Activated CD4-positive, alpha-beta T cell treated with anti-CD3 and anti-CD28 coated beads for 36 hours (primary cell): ENCODE measurements at places on chromosomes 5 and 9.

GRCh38 chr5:106321242-106321641 is 1349.5 kb downstream of the EFNA5 start:
- no peak for DNase-seq

- no peak for DNase-seq
Measured at GRCh38 chr9:113219186-113219936, 1.7 kb downstream of the FKBP15 start.

DNA sequence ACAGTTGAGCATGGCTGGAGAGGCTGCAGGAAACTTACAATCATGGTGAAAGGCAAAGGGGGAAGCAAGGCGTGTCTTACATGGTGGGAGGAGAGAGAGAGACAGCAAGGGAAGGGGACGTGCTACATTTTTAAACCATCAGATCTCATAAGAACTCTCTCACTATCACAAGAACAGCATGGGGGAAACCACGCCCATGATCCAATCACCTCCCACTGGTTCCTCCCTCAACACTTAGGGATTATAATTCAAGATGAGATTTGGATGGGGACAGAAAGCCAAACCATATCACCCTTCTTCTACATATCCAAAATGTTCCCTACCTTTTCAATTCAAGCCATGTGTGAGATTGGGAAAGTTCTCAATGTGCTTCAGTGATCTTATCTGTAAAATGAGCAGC is 22.9 kb upstream of the GLRX start:
- no peak for DNase-seq

GRCh38 chr9:109094268-109094667 is 25.5 kb downstream of the TMEM245 start:
- DNase-seq = no peak

- DNase-seq = no peak
Measured at GRCh38 chr5:135449644-135450043, 2.5 kb upstream of the DCANP1 start.

GRCh38 chr5:166883016-166883415 is 1408.4 kb upstream of the WWC1 start:
- no peak for DNase-seq

DNA sequence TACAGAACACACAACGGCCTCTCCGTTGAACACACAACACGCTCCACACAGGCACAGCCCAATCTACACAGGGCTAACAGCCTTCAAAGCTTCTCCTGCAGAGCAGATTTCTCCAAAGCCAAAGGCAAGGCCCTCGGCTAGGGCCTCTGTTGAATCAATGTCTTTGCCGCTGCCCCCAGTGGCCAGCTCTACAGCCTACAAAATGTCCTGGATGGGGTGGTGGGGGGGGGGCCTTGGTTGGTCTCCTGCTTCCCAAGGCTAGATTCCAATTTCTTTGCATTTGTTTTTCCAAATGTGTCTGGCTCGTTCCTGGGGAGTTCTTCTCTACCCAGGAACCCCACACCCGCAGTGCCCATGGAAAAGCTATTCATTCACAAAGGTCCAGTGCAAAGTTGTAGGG is 167.2 kb downstream of the PAX5 start:
- no peak for DNase-seq

- no peak for DNase-seq
Measured at GRCh38 chr9:9585920-9586319, 1026.9 kb downstream of the PTPRD start.

DNA sequence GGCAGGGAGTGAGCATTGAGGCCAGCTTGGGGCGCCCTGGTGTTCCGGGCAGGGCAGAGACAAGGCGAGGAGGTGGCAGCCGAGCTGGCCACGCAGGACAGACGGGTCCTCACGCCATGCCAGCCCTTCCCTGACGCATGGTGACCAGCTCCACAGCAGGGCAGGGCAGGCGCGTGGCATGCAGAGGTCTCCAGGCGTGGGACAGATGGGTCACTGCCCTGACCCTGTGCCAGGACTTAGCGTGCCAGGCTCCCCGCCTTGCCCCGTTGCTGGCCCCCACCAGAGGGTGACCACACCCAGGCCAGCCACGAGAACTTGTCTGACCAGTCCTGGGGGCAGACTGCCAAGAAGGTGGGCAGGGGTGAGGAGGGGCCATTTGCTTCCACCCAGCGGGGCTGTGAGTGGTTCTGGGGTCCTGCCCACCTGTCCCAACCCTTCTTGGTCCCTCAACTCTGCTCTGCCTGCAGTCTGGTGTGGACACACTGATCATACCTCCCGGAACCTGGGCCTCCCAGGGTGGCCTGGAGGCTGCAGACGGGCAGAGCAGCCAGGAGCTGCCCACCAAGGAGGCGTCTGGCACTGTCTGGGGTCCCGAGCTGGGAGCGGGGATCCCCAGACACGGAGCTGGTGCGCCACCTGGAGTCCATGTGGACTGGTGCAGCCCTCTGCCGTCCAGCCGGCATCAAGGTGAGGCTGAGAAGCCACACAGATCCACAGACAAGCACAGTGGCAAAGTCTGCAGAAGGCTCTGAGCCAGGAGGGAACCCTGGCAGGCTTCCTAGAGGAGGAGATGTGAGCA is at the start of gene RNF224:
TSS of gene RNF224 (plus strand) at position 449 of the 799 bp plus-strand sequence. CDS start 834 bp downstream, outside the sequence.
- peak; percentile 90 for DNase-seq

- no peak for DNase-seq
Measured at GRCh38 chr5:78644741-78645300, 3.8 kb downstream of the LHFPL2 start.

GRCh38 chr5:151406322-151406947 is 41.0 kb upstream of the SLC36A1 start:
- no peak for DNase-seq

DNA sequence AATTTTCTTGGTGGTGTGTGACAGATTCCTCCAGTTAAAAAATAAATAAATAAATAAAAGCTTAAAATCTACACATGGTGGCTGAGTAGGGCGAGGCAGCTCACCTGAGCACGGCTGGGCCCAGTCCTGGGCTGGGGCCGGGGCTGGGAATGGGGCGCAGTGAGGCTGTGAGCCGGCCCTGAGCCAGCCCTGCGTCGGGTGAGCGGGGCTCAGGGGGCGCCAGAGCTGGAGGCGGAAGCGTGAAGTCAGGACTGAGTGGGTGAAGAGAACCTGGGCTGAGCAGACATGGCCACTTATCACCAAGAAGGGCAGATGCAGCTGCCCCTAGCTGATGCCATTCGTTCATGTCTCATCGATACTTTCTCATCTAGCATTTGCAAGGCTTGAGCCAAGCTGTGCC is 22.8 kb upstream of the DTWD2 start:
- DNase-seq = no peak

DNA sequence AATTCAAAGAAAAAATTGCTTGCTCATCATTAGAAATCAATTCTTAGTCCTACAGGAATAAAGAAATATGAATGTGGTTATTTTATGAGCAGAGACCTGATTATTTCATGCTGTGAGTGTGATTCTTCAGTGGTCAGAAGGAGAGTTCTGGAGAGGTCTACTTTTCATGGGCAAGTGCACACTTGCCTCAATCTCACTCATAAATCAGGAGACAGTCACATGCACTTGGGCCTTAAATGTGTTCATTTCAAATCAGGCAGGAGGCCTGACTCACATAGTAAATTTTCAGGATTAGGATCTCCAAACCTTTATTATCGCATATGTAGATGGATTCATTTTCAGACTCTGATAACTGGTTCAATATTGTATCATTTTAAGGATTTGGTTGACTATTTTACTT is 323.2 kb upstream of the CCNH start:
- DNase-seq = no peak

- DNase-seq = no peak
Measured at GRCh38 chr5:160312960-160313727, 780 bp upstream of the CCNJL start.

- DNase-seq = no peak
Measured at GRCh38 chr5:135545099-135545498, 9.3 kb upstream of the NEUROG1 start.

DNA sequence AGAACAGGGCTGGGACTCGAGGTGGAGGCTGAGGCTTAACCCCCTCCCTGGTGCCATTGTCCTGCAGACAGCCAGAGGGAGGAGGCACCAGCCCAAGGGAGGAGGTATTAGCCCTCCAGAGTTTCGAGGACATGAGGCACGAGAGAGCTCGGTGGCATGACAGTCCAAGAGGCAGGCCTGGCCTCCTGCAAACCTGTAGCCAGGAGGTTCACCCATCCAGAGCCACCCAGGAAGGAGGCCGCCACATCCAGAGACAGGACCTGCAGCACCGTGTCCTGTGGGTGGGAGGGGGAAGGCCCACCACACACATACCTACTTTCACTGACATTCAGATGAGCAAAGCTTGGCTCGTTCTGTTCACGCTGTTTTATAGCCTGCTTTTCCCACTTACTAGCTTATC is 75.2 kb upstream of the ADAMTS2 start:
- no peak for DNase-seq

- DNase-seq = no peak
Measured at GRCh38 chr5:115330830-115331229, 34.4 kb upstream of the CCDC112 start.

DNA sequence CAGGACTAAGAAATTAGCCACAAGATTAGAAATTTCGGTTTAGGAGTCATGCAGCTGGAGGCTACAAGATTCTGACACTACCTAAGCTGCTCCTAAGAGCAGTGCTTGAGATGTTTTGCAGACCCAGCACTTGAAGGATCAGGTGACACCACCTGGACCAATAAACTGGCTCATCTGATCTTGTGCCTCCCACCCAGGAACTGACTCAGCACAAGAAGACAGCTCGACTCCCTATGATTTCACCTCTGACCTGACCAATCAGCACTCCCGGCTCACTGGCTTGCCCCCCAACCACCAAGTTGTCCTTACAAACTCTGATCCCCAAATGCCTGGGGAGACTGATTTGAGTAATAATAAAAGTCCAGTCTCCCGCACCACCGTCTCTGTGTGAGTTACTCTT is 170.4 kb downstream of the TTC39B start:
- peak; percentile 28 for DNase-seq

GRCh38 chr9:136015656-136016571 is 54.7 kb upstream of the UBAC1 start:
- no peak for DNase-seq

DNA sequence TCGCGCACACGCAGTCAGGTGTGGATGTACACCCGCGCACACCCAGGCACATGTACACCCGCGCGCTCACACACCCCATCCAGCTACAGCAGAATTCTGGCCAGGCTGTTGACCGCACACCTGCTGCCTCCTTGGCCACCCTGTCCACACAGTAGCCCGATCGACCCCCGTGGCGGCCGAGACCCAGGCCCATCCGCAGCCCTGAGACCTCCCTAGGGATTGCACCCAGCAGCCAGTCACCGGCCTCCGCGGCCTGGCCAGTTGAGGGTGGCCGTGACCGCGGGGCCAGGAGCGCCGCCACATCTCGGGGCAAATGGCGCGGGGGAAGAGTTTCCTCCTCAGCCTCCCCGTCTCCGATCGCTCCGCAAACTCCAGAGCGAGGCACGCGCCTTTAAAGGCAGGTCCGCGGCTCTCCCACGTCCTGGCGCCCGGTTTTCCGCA is 774 bp upstream of the ADAMTS16 start:
- no peak for DNase-seq

DNA sequence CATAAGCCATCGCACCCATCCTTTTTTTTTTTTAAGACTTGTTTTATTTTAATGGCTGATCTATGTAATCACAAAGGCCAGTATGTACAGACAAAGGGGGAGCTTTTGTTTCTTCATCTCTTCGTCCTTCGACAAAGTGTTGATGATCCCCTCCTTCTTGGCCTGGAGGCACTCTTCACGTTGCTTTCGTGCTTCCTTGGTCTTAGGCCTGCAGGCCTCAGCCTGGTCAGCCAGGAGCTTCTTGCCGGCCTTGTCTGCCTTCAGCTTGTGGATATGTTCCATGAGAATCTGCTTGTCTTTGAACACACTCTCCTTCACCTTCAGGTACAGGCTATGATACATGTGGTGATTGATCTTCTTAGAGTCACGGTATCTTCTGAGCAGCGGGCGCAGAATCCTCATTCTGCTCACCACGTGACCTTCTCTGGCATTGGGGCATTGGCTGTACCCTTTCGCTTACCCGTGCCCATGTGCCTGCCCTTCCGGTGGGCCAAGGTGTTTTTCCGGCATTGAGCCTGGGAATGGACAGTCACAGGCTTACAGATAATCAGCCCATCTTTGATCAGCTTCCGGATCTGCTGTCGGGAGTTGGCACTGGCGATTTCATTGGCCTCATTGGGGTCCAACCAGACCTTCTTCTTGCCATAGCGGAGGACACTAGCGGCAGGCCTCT is 36.0 kb downstream of the TLX3 start:
- DNase-seq = no peak

DNA sequence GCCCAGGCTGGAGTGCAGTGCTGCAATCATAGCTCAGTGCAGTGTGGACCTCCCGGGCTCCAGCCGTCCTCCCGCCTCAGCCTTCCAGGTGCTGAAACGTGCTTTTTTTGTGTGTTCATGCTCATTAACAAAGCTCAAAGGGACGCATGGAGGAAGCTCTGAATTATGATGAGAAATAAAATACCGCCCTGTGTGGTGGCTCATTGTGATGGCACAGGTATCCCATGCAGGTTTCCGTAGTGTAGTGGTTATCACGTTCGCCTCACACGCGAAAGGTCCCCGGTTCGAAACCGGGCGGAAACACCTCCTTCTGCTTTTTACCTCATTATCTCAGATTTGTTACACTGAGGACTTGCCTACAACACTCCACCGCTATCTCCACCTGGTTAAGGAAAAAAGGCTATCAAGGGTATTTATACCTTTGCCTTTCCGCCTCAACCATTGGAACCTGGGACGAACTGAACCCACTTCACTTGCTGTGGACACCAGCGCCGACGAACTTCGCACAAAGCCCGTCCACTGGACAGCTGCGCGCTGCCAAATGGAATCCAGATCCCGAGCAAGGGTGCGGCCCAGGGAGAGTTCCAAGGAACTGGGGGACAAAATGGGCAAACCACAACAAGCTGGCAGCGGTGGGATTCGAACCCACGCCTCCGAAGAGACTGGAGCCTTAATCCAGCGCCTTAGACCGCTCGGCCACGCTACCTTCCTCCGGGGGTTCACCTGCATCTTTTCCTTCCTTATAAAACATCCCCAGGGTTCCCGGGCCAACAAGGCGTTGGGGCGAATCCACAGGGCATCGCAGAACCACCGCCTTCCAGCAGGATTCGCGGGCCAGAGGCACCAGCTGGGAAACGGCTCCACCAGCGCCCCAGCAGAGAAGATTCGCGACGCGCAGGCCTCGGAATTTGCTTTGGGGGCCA is 26.3 kb downstream of the OR2V2 start:
- peak; percentile 86 for DNase-seq

GRCh38 chr5:109324351-109324750 is 85.4 kb downstream of the PJA2 start:
- no peak for DNase-seq

- DNase-seq = no peak
Measured at GRCh38 chr5:14332746-14333145, 189.6 kb downstream of the TRIO start.

DNA sequence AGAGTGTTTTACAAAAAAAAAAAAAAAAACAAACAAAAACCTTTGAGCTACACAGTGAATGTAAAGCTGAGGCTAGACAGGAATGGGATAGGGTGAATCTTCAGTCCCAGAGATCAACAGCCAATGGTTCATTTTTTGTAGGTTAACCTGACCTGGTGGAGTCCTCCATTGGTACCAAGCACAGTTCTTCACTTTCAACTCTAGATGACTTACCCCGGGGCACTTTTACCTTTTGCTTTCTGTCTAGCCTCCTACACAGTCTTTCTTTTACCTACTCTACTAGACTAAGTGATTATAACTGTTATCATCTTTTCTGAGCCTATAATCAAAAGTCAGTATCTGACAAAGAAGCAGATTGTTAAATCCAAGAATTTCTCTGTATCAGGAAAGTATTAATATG is 50.9 kb downstream of the ANXA2R start:
- no peak for DNase-seq
